ENCODE measurements at places on chromosomes 2 and 18.

DNA sequence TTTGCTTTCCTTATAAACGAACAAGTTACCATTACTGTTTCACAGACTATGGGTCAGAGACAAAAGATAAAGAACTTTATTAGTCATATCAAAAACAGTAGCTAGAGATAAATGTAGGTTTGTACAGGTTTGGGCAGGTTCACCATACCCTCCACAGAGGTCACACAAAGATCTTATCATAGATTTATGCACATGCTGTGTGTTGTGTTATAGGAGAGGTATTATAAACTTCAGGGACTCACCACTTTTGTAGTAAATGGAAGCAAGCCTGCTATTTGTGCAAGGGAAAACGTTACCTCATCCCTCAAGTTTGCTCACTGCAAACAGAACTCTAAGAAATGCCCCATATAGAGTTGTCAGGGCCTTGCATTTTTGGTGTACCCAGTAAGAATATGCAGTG, 584.5 kb upstream of the LRRTM1 start:
- DNase-seq, result no peak

DNA sequence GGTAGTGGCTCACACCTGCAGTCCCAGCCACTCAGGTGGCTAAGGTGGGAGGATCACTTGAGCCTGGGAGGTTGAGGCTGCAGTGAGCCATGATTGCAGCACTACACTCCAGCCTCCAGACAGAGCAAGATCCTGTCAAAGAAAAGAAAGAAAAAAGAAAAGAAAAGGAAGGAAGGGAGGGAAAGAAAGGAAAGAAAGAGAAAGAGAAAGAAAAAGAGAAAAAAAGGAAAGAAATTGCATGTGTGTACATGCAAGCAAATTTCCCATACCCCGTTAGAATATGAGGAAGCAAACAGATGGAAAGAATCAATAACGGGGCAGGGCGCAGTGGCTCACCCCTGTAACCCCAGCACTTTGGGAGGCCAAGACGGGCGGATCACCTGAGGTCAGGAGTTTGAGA, 17.9 kb downstream of the TMEM127 start:
- no peak for DNase-seq

DNA sequence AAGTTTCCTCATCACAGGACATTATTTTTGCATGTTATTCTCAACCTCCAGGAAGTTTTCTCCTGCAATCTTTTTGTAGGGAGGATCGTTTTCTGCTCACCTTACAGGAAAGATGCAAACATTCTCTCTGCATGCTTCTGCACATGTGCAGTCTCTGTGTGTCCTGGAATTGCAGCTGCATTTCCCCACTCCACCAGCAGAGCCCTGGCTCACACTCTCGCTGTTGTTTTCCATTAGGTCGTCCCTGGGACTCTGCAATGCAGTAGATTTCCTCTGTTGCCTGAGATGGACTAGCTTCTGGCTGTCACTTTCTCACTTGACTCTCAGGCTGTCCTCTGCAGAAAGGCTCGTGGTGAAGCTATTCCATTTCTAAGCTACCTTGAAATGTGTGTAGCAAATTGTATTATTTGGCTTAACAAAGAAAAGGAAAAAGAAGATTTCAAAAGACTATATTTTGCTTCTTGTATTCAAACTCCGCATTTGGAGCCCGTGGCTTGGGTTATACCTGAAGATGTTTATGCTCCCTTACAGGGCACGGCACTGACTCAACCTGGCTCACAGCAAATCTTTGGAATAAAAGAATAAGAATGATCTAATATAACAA, 346.7 kb downstream of the RAD51AP2 start:
- DNase-seq, result peak; percentile 33

DNA sequence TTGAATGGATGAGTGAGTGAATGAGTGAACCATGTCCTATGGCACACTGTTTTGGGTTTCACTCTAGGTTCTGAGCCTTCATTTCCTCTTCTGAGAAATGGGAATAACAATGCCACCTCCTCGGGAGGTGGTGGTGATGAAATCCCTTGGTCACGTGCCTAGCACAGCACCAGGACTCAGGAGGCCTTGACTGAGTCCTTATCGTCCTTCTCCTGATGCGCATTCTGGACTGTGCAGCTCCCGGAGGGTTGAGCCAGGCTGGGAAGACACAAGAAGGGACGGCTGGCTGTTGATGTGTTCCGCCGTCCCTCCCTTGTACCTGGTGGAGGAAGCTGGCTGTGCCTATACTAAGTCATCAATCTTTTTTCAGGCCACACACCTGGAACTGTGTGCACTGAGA, 437.3 kb downstream of the ZNF521 start:
- no peak for DNase-seq

GRCh38 chr18:64037812-64038414, 68.0 kb downstream of the SERPINB8 start:
- DNase-seq, result no peak

- no peak for DNase-seq
These were observed 95.4 kb downstream of the FHOD3 start for GRCh38 chr18:36392979-36393287.

DNA sequence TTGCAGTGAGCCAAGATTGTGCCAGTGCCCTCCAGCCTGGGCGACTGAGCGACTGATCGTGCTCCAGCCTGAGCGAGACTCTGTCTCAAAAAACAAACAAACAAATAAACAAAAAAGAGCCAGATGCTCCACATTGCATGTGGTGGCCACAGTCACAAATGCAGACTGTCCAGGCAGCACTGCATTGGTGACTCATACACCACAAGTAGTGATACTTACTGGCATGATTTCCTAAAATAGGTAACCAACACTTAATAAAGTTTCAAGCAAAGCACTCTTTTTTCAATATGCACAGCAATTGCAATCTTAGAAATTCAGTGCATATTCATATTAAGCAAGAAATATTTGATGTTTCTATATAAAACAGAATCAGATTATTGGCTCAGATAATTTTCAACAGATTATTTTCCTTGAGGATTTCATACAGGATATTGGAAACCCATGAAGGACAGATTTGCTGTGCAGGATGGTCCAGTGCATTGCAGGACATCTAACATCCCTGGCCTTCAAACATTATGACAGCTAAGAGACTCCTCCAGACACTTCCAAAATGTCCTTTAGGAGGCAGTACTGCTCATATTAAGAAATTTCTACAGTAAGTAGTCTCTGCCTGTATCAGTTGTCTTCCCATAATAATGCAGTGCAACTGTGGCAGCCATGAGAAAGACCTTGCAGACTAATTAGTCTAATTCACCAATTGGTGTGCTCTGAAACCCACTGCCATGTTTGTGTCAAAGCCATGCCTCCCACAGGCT, 10.5 kb upstream of the SLC1A4 start:
- DNase-seq, result no peak

GRCh38 chr2:133054297-133054696, 384.3 kb upstream of the LYPD1 start:
- no peak for DNase-seq

DNA sequence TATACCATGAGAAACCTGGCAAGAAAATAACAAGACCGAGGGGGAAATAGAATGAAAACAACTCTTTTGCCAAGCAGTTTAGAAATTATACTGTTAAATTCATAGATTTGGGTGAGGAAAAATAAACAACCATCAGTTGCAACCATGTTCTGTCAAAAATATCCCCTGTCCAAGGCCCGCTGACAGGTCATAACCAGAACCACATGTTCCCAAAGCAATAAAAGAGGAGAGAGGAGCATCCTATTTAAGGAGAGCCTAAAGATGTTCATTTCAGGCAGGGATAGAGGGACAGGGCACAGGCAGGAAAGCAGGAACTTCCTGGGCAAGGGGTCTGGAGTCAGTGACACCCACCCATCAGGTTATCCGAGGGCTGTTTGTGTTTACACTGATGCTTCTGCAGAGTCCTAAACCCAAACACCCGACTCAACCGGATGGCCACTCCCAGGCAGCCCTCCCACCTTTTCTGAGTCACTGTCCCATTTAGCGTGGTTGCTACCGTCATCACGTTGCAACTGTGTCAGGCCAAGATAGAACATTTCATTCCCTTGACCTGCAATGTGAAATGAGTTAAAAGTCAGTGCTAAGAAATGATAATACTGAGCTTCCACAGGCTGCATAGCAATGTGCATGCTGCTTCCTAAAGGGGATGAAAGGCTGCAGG, 468.3 kb upstream of the RAB12 start:
- DNase-seq, result no peak

GRCh38 chr2:11042841-11043240, 112.4 kb upstream of the SLC66A3 start:
- no peak for DNase-seq

DNA sequence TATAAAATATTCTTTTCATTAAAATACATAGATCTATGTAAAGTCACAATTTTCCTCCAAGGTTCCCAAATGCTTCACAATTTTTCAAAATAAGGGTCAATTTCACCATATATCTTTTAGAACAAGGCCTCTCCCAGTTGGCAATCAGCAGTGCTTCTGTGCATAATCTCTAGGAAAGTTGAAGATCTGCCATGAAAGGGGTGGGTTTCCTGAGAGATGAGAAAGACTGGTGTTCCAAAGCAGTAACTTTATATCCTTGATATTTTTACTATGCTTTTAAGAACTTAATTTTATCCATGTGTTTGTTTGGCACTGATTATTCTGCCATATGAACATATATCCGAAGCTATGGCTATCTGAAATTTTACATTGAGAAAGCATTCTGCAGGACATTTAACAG, 199.4 kb upstream of the CYP26B1 start:
- DNase-seq, result no peak

- no peak for DNase-seq
These were observed 111.5 kb downstream of the MEP1B start for GRCh38 chr18:32301361-32301760.

- DNase-seq, result peak; percentile 64
These were observed 62.0 kb downstream of the BIRC6 start for GRCh38 chr2:32418778-32419177.

DNA sequence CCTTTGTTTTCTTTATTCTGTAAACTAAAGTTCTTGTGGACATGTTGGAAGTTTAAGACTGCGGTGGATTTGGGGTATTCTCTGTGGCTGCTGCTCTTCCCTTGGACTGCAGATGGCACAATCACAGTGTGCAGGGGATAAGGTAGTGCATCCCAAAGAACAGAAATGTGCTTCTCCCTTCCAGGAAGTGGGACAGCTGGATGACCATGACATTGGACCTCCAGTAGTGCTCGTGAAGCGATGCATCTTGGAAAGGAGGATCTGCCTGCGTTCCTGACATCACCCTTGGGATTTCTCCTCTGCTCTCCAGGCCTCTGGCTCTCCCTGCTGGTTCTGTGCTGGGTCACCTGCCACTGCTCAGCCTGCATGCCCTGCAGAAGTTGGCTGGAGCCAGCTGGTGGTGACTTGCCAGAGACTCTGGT, 109.9 kb downstream of the SLC4A3 start:
- no peak for DNase-seq

GRCh38 chr2:158297606-158298005, 158.9 kb downstream of the CCDC148 start:
- no peak for DNase-seq

- no peak for DNase-seq
These were observed 121.5 kb downstream of the PIEZO2 start for GRCh38 chr18:11027862-11028261.

GRCh38 chr2:193695367-193695766, 1500.6 kb upstream of the TMEFF2 start:
- DNase-seq, result peak; percentile 7

GRCh38 chr2:167196461-167197252, 308.4 kb downstream of the XIRP2 start:
- peak; percentile 13 for DNase-seq

- DNase-seq, result no peak
These were observed 67.7 kb upstream of the ITGA4 start for GRCh38 chr2:181389524-181389923.

GRCh38 chr2:74658516-74658915, 4.5 kb downstream of the SEMA4F start:
- DNase-seq, result no peak

DNA sequence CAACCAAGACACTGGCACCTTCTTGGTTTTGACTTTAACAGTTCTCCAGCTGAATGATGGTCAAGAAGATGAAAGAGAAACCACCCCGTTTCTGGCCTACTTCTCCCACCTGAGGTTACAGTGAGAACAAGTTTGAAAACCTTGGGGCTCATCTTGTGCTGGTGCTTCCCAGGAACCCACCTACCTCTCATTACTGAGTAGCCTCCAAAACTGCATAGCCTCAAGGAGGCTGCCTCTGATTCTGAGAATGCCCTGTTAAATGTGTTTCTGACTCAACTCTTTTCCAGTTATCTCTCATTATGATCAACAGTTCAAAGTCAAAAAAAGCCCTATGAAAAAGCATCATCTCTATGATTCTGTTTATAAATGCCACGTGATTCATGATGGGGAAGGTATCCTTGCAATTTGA, 121.9 kb downstream of the CACNB4 start:
- no peak for DNase-seq

- no peak for DNase-seq
These were observed 11.8 kb upstream of the ZFP36L2 start for GRCh38 chr2:43238176-43238575.

- DNase-seq, result no peak
These were observed 231.9 kb upstream of the MGAT5 start for GRCh38 chr2:134021830-134022524.

DNA sequence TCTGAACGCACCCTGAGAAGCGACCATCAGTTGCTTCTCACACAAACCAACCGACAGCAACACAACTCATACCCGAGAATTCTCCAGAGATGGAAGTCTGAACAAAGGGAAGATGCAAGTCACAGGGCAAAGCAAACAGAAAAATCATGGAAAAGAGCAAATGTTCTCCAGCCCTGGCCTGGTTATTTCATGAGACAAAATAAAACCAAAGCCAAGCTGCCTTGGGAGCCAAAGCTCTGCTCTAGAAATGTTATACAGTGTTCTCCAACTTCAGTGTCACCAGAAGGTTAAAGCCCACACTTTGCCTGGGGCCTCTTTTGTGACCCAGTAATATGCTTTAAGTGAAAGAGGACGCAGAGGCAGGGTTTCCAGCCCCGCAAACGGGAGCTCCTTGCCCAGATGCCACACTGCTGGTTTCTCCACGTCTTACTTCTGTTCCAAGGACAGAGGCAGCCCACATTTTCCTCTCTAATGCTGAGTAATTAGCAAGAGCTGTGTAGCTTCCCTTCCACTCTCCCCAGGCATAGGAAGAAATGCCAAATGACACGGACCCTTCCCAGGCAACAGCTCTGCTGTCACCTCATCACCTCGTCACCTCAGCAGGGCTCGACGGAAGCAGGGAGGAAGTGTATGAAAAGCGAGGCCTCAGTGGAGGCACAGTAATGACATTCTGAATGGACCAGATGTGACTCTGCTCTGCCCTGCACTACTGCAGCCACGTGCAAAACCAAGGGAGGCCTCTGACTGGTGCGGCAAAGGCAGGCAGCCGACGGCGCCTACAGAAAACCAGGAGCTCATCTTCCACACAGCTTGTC, 64.7 kb downstream of the FBXO15 start:
- no peak for DNase-seq

DNA sequence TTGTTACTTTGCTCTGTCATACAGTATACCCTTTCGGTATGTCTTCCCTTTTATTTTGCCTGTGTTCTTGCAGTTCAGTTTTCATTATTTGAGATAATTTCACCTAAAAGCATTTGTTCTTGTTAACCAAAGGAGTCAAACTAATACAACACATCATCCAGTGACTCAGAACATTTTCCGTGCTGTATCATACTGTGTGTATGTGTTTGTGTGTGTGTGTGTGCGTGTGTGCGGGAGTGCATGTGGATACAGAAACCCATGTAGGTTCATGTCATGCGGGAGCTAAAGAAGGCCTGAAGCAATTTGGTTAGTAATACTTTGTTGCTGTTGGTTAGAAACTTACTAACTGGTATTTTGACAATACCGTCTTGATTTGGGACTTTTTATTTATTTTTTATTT, 60.0 kb downstream of the CEP192 start:
- DNase-seq, result no peak

- DNase-seq, result no peak
These were observed 14.0 kb downstream of the KIF1A start for GRCh38 chr2:240806006-240806405.

- DNase-seq, result no peak
These were observed 110.9 kb upstream of the RMP24 start for GRCh38 chr18:35861367-35862118.
